Stimulated activated CD8-positive, alpha-beta memory T cell treated with anti-CD3 and anti-CD28 coated beads, Interleukin-7, amount 100 ng/mL, for 1 hour (primary cell): ENCODE measurements at places on chromosomes 2 and 18.

GRCh38 chr2:152278526-152278925 lies 56.4 kb upstream of the FMNL2 start:
- no peak for DNase-seq

DNA sequence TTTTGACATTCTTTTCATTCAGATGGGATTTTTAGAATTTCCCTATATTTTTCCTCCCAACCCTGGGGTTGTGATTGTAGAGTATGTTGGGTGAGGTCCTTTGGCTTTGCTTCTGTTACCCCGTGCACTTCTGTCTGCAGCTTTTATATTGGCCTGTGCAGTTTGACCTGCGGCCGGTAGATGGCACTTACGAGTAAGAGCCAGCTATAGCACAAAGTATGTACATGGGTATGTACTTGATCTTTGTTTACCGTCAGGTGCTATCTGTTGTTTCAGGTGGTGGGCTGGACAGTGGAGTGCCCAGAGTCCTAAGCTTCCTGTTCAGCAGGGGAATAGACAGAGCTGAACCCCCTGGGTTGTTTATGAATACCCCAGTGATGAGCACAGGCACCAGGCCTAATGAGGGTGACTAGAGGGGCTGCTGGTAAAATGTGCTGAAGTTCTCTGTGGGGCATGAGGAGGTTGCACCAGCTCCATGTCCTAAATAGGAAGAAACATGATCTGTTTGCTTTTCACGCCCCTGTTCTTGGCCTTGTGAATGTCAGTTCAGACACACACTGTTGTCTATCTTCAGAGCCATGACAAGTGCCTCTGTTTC lies 58.9 kb upstream of the THUMPD2 start:
- DNase-seq, result no peak

DNA sequence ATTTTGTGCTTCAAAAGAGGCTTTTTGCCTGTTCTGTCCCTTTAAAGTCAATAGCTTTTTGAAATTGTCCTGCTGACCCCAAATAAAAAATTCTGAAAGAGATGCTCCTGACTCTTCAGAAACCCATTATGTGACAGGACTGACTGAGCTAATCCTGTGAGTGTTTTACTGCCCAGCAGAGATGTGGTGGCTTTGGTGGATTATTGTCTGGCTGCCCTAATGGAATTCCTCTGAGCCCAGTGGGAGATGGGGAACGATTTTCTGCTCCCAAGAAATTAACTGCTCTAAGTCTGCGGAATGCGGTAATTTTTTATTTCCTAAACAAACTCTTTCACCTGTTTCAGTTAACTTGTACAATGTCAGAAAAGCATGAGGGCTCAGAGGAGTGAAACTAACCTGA lies 258.2 kb downstream of the IKZF2 start:
- DNase-seq, result no peak

- no peak for DNase-seq
Measured at GRCh38 chr2:179726461-179727180, 134.8 kb downstream of the ZNF385B start.

GRCh38 chr2:71613953-71614925 lies 160.9 kb downstream of the DYSF start:
- no peak for DNase-seq
